ENCODE measurements at places on chromosomes 5 and 9.

- no peak for DNase-seq
Observed at GRCh38 chr5:180360078-180360957, 7.2 kb upstream of the GFPT2 start.

DNA sequence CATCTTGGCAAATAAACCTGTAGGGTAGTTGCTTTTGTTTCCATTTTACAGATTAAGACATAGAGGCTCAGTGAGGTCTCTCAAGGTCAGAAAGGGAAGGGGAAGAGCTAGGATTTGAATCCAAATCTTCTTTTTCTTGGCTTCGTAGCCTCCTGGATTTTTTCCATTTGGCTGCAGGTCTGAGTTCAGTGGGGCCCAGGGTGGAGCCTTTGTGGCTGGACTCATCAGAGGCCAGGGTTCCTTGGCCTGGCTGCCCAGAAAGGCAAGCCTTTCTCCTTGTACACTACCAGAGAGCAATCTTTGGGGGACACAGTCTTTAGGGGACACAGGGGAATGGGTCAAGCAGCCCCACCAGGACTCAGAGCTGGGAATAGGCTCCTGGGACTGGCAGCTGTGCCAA is 10.5 kb upstream of the TRAF1 start:
- DNase-seq, result no peak

- no peak for DNase-seq
Observed at GRCh38 chr5:35815089-35815936, 41.4 kb upstream of the IL7R start.

- no peak for DNase-seq
Observed at GRCh38 chr5:156094001-156094400, 233.0 kb upstream of the SGCD start.

- DNase-seq, result no peak
Observed at GRCh38 chr9:133059623-133060022, 2.2 kb upstream of the CEL start.

GRCh38 chr5:41924526-41924871 is 582 bp upstream of the FBXO4 start:
- DNase-seq, result no peak

DNA sequence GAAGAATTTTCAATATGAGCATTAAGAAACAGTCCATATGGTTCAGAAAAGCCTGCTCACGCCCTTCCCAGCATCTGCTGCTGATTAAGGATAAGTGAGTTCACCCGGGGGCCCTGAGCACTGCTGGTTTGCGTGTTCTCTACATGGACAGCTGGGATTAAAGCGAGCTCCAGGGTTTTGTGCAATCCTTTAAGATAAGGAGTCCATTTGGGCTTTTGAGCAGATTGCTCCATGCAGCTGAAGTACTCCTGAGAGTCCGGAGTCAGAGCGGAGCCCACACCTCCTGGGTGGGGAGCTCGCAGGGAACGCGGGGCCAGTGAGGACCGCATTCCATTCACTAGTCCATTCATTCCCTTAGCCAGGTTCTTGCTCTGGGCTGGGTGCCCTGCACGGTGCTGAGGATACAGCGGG is 149.3 kb upstream of the COL5A1 start:
- no peak for DNase-seq

GRCh38 chr9:110029429-110029955 is 178.5 kb downstream of the C9orf152 start:
- no peak for DNase-seq

- DNase-seq, result no peak
Observed at GRCh38 chr9:112858625-112859147, 32.0 kb downstream of the SLC46A2 start.

DNA sequence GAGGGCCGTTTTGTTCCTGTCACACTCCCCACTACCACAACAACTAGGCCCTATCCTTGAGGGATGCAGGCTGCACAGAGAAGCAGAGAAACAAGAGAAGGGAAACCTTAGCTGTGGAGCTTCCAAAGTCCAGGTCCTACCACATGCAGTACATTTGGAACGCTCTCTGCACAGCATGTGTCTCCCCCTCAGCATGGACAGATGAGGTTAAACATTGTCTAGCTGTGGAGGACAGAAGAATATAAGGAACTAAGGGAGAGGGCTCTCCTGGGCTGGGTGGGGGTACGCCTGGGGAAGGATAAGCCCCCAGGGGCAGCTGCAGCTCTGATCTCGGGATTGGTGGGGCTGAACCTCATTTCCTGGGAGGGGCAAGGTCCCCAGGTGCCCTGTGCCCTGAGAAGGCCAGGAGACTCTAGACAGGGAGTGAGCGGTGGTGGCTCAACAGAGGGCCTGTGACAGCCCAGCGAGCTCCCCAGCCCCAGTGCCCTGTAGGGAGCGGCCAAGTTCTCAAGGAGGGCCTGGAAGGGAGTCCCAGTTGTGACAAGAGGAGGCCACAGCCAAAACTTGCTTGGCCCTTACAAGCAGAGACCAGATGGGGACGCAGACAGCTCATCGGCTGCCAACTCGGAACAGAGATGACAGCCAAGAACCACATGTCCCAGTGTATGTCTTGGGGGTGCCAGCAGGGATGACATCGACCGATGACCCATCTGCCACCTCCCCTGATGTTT is 30.1 kb downstream of the TSPAN17 start:
- no peak for DNase-seq

DNA sequence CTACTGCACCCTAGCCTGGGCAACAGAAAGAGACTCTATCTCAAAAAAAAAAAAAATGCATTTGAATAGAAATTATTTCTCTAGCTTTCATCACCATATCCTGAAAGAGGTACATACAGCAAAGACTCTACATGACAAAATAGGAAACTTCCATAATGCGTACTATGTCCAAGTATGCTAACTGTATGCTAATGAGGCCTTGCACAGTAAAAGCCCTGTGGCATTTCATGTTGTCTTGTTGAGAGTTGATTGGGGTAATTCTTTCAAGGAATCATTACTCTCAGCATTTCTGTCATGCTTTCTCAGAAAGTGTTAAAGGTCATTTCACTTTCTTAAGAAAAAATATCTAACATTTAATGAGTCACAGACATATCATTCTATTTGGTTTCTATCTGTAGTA is 393.4 kb downstream of the CTNND2 start:
- DNase-seq, result no peak

- no peak for DNase-seq
Observed at GRCh38 chr9:120242116-120242811, 337.7 kb downstream of the CDK5RAP2 start.

DNA sequence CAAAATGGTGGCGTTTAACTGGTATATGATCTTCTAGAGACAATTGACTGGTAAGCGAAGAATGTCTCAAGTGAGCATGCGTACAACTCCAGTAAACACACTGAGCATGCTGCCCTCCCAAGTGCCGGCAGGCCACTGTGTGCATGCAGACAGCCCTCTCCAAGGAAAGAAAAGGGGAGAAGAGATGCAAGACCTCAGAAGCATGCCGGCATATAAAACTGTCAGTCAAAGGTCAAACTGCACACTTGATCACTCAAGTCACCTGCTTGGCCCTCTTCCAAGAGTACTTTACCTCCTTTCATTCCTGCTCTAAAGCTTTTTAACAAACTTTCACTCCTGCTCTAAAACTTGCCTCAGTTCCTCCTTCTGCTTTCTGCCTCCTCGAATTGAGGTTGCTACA is 910.2 kb downstream of the TAF11L14 start:
- DNase-seq, result no peak

GRCh38 chr9:14903040-14903439 is 7.2 kb downstream of the FREM1 start:
- no peak for DNase-seq

GRCh38 chr5:124986667-124987066 is 240.2 kb upstream of the ZNF608 start:
- DNase-seq, result no peak

GRCh38 chr5:141420855-141421488 is at the start of gene PCDHGA11:
TSS of gene PCDHGA11 (plus strand) at chr5:141421051. CDS start at chr5:141421228, 177 bp downstream.
- peak; percentile 44 for DNase-seq

DNA sequence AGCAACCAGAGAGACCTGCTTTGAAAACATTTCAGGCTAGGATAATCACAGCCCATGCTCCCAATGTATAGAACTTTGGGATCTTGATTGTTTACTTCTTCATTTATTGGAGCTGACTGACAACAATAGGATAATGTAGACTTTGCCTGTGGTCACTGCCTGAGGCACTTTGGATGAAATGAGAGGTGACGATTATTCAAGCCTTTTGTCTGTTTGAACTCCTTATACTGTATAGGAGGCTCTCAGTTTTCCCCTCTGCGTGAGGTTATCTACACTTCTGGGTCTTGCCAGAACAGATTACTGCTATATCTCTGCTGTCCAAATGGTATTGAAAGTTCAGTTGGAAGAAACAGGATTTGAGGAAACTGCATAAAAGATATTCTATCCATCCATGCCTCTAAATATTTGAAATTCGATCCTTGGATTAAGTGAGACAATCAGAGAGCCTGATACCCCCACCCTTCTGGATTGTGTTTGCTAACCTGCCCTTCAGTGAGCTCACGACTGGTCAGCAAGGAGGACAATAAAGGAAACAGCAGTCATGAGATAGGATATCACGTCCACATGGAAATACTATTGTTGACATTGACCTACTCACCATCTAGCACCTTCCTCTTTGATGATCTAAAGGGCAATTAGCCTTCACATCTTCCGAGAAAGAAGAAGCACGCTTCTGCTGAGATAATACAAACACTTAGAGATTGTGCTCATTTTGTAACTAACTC is 98.1 kb downstream of the DOCK8 start:
- DNase-seq, result no peak

DNA sequence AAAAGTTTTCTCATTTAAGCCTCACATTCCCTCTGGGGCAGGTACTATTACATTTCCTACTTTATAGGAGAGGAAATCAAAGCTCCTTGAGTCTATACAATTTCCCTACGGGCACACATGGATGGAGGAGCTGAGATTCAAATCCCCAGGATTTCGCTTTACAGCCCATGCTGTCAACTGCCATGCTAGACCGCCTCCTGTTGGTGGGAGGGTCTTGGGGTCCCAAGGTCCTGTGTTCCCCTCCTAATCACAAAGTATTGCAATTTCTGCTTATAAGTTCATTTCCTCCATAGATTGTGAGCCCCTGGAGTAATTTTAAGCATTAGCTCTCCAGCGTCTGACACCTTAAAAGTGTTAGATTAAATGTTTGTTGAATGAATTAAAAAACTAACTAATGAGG is 95.9 kb upstream of the SMARCA2 start:
- no peak for DNase-seq
